Sigmoid colon (tissue), 7 donors: ENCODE measurements at places on chromosomes 13 and 19. TPM values are rescaled to one million over a fixed set of nuclear protein-coding genes. Genes with fewer than 3 reads are reported as not detected.

The PODNL1 gene
- total RNA-seq, result not detected

The SH2D3A gene
- total RNA-seq, result not detected

DNA sequence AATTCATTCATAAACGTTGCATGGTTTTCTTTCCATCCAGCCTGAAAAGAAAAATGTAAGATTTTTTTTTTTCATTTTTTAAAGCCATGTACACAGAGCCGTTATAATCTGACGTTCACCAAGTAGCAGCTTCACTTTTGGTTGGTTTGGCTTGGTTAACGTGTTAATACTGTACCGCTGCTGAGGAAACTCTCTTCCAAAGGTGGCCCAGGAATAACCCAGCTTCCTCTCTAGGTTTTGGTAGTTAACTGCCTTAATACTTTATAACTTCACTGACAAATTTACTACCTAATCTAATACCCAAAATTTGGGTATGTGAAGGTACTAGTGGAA is 1.7 kb downstream of the INTS6 start:
- DNase-seq, result no peak

DNA sequence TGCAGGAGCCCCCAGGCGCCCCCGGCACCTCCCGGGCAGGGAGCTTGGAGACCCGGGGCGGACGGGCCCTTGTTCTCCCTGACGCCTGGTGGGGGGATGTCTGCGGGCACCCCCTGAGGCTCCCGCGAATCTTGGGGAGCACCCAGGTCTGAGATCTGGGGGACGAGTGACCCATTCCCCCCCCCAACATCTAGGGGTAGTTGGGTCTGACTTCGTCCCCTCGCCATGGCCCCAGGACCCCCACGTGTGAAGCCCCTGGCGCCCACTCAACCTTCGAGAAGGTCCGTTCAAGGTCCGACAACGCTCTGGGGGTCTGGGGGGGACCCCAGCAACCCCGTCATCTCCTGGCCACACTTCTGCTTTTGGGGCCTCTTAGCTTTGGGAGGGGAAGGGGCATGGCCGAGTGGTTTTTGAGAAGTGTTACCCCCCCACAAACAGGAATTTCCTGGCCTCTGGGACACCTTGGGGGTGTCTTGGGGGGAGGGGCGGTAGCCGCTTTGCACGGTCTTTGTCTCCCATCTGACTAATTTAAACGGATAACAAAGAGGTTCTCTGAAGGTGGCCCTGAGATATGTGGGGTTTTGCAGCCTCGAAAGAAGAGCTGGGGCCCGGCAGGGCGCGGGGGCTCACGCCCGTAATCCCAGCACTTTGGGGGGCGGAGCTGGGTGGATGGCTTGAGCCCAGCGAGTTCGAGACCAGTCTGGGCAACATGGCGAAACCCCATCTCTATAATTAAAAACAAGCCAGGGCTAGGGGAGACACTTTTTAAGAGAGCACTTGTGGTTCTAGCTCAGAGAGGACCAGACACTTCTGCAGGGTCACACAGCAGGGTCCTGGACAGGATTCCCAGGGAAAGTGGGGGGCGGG is 608 bp downstream of the CNN2 start:
- no peak for DNase-seq

- DNase-seq, result no peak
Measured at GRCh38 chr13:60990032-60990733, 425.5 kb downstream of the PCDH20 start.
